Urinary bladder (tissue), 4 donors: ENCODE measurements at places on chromosomes 4 and X. TPM values are rescaled to one million over a fixed set of nuclear protein-coding genes. Genes with fewer than 3 reads are reported as not detected.

MAGEE1 gene
- 1.7 TPM for total RNA-seq

CNGA1 gene
- 8.2 TPM for total RNA-seq

DNA sequence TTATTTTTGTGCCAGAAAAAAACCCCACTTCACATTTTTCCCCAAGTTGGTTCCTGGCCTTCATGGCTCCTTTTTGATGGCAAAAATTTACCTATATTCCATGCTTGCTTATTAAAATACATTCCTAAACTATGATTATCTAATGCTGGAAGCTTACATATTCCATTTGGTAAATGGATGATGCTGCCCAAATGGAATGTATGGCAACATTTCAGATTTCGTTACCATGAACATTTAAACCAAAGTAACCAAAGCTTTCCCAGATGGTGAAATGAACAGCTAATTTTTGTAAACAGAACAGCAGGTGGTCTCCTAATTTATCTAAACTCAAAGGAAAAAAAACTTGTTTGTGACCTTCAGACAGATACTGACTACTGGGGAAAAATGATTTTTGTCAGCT is 110.8 kb upstream of the TEX13A start:
- DNase-seq, result no peak

DNA sequence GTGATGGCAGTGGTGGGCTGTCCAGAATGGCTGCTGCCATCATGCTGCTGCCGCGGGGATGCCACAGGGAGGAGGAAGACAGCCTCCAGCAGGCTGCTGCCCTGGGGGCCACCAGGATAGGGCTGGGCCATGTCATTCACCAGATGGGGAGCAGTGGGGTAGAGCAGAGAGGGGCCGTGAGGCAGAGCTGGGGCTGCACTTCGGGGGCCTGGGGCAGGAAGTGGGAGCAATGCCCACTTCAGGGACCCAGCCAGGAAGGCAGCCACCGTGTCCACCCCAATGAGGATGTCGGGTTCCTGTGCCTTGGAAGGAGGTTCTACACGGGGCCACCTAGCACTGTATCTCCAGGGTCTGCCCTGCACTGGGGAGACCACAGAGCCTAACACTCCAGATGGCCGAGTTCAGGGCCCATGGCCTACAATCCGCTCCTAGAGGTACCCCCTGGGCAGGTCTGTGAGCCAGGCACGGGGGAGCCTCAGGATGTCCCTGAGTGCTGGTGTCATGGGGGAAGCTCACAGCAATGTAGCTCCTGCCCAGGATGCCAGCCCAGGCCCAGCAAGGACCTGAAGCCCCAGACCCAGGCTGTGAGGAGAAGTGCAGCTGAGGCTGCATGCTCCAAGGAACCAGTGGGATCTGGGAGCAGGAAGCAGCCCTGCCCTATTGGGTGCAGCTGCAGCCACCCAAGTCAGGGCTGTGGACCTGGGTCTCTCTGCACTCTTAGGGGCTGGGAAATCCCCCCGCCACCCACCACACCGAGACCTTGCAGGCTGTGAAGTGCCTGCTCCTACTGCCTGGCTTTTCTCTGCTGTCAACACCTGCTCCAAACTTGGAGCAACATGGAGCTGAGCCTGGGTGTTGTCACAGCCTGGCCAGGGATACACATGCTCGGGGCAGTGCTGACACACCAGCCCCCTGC is 140.3 kb downstream of the PDHA2 start:
- DNase-seq, result no peak

DNA sequence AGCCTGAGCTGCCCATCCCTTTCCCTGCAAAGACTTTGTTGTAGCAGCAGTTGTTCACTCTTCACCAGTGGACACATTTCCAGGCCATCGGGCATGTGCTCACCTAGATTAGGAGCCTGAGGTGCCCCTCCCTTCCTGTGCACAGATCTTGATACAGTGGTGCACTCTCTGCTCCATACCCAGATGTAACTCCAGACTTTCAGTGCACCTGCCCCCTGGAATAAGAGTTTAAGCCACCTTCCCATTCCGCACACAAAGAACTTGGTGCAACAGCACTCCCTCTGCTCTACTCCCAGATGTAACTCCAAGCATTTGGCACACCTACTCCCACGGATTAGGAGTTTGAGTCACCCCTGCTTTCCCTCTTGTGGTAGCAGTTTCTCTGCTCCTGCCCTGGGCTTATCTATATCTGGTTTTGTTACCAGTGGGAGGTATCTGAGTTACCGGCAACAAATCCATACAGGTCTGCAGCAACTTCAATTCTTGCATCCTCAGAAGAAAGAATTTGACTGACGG is 36.0 kb upstream of the PLK4 start:
- no peak for DNase-seq

DNA sequence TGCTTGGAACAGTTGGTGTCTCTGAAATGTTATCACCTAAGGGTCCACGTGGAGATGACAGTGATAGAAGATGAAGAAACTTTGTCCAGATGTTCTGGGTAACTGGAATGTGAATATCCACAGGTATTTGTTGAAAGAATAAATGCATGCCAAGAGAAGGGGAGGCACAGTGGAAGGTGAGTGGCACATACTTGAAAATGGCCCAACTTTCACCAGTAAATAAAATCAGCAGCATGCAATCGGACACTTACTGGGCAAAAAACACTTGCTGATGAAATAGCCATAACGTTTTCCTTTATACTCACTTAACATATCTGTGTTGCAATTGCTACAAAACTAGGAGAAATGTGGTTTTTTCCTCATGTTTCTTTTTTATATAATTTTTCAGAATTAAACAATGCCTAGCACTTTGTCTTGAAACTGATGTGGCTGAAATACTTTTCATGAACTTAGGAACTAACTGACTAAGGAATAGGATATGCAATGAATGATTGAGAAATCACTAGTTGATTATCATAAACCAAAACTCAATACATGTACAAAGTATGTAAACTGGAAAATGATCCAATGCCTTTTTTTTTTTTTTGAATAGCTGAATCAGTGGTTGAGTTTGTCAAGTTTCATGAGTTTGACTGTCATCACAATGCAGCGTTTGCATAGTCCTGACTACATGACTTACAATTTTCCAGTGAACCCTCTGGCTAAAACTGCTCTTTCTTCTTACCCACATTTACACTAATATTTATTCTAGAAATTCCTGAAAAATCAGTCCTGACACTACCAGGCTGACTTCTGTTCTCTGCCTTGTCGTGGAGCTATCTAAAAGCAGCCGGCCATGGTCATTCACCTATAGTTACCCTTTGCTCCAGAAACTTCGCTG is 127.4 kb downstream of the CPE start:
- no peak for DNase-seq

GRCh38 chr4:175326796-175327195 is 408.6 kb downstream of the ADAM29 start:
- DNase-seq, result no peak
